ENCODE measurements at places on chromosomes 6 and 20.

GRCh38 chr6:13079096-13079723 is 249.1 kb downstream of the TBC1D7 start:
- DNase-seq: no peak

DNA sequence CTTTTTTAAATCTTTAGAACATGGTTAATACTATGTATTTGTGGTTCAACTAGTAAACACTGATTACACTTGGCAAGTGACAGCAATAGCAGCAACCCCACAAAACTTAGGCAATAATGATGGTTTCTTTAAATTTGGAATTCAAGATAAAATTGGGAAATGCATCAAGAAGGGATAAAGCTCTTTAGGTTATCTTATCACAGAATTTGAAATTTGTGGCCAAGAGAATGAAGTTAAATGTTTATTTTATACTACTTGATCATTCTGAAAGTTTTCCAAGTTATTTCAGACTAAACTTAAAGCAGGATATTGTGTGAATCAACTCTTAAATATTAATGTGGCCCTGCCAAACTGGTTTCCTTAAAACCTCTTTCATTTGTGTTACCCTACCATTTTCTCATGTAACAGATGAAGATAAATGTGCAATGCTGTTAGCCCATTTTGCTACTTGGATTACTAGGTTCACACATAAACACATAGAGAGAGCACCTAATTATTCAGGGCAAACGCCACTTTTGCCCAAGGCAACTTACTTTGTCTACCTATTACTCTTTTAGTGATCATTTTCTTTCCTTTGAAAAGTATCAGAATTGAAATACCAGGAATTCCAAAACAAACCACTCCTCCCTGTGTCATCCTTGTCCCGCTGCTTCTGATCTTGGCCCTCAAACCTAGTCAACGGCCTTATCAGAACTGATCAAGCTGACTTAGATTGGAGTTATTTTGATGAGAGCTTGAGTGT is 186.7 kb upstream of the TENT5A start:
- no peak for DNase-seq

DNA sequence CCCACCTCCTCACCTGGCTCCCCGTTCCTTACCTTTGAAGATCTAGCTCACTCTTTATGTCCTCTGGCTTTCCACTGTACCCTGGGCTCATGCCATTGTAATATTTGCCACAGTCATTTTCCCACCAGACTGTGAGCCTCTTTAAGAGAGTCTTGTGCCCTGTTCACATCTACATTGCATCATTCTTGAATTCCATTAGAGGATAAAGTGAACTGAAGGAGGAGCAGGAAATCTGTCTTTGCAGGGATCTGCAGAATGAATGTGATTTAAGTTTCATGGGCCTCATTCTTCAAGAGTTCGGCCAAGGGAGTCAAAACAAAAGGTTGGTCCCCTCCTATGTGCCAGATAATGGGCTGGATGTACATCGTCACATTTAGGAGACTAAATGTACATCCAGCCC is 272.6 kb upstream of the CITED2 start:
- no peak for DNase-seq

- DNase-seq: peak; percentile 80
These were observed 3.7 kb upstream of the CD2AP start for GRCh38 chr6:47473791-47474346.

DNA sequence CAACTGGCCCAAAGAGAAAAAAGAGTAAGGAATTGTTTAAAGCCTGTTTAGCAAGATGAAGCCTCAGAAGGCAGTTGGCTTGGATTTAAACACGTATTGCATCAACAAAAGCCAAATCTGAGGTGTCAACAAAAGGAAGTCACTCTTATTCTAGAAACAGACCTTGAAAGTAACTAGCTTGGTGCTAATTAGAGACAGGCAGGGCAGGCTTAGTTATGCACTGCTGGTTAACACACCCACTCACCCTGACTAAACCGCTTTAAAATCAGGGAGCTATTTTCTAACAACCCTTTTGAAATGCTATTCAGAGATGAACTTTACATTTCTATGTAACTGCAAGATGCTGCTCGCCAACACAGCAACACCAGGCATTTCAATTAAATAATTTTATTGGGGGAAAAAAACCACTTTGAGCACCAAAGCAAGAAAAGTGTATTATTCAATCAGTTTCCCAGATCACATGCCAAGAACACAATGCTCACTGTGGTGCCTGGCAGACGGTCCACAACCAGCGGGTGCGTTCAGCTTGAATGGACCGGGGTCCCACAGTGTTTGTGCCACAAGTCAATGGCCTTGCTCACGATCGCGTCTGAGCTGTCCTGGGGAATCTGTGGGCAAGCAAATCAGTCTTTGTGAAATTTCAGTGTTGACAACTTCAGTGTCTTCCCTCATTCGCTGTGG is 23.6 kb downstream of the TBC1D7 start:
- no peak for DNase-seq

DNA sequence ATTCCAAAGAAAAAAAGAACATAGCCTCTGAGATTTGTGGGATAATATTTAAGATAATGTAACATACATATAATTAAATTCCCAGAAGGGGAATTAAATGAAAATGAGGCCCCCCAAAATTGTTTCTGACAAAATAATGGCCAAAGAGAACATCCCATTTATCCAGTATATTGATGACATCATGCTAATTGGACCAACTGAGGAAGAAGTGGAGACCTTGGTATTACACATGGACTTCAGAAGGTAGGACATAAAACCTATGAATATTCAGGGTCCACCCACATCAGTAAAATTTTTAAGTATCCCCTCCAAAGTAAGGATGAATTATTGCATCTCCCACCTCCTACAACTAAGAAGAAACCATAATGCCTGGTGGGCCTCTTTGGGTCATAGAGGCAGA is 15.6 kb upstream of the RBM24 start:
- no peak for DNase-seq

DNA sequence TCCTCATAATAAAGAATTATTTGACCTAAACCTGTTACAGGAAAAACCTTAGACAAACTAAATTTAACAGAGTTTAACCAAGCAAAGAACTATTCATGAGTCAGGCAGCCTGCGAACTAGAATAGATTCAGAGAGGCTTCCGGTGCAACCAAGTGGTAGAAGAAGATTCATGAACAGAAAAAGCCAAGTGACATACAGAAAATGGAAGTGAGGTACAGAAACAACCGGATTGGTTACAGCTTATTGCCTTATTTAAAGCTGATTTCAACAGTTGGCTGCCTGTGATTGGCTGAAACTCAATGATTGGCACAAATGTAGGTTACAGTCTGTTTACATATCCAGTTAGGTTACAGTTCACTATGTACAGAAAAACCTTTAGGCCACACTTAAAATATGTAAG is 10.1 kb downstream of the PPP1R3G start:
- no peak for DNase-seq

DNA sequence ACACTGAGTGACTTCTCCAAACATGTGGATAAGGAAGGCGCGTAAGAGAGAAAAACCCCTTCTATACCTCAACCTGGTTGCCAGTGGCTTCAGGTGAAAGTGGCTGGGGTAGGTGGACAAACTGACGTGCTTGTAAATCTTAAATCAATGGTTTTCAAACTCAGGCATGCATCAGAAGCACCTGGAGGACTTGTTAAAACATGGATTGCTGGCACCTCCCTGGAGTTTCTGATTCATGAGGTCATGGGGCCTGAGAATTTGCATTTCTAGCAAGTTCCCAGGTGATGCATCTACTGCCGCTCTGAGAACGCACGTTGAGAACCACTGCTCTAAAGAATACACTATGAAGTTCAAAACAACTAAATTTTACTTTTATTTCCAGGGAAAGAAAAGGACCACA is 31.9 kb upstream of the TAB2 start:
- no peak for DNase-seq

GRCh38 chr6:37630281-37630799 is 67.3 kb downstream of the MDGA1 start:
- DNase-seq: peak; percentile 99

GRCh38 chr6:10409233-10409721 is 5.6 kb downstream of the TFAP2A start:
- DNase-seq: no peak

- DNase-seq: no peak
These were observed 279.7 kb downstream of the CDC5L start for GRCh38 chr6:44667226-44667625.

DNA sequence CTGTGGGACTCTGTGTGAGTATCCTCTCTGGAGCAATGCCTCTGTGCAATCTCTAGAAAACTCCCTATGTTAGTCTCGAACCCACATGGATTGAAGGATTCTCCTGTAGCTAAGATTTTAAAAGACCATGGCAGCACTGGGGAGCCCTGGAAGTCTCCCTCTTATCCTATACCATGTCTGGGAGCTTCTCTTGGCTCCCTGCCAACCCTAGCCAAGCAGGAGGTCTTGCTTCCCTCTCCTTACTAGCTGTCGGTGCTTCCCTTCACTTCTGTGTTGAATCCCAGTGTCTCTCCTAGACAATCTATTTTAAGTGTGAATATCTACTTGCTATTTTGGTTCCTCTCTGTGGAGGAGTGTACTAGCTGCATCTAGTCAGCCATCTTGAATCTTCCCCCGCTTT is 118.8 kb upstream of the NRN1 start:
- no peak for DNase-seq

DNA sequence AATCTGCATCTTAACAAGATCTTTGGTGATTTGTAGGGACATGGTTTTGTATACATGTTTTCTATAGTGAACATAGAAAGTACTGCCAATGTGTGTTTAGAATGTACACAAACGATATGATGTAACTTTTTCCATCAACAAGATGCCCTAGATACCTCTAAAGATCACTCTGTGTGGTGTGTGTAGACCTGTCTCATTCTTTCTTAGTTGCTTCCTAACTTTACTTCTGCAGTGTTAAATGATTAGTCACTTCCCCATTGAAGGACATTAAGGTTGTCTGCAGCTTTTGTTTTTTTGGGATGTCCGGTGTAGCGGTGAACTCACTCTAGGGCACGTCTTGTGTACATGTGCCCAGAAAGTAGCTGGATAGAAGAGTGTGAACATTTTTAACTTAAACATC is 35.9 kb downstream of the CDYL start:
- peak; percentile 90 for DNase-seq

DNA sequence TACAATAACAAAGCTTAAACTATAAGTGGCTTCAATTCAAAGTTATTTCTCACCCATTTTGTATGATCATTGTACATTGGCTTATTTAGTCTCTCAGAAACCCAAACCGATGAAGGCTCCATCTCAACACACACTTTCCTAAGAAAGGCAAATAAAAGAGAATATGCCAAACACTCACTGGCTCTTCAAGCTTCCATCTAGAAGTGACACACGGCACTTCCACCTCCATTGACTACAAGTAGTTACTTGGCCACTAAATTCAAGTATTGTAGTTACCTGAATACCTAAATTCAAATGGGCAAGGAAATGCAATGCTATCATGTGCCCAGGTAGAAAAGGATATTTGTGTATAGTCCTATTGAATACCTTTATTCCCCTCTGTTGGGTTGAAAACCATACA is 170.6 kb downstream of the OGFRL1 start:
- DNase-seq: no peak

DNA sequence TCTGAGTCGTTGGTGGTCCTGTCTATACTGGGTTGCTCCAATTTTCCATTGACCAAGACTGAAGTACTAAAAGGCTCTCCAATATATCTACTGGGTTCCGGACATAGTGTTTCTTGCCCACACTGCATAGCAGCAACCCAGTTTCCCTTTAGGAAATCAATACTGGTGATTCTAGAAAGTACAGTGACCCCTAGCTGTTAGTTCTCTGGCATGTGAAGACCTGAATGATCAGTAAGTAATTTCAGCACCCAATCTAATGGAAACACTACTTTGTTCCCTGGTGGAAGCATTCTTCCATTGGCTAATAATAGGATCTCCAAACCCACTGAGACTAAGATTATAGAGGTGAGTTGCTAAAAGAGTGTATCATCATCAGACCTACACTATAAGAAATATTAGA is 40.8 kb upstream of the STMND1 start:
- no peak for DNase-seq

- DNase-seq: no peak
These were observed 155.2 kb downstream of the SCML4 start for GRCh38 chr6:107668743-107669474.

GRCh38 chr6:139903411-139904157 is 529.1 kb upstream of the CITED2 start:
- DNase-seq: no peak

GRCh38 chr20:22303523-22303922 is 280.8 kb downstream of the FOXA2 start:
- DNase-seq: no peak

GRCh38 chr6:122669868-122670267 is 59.7 kb downstream of the PKIB start:
- no peak for DNase-seq

DNA sequence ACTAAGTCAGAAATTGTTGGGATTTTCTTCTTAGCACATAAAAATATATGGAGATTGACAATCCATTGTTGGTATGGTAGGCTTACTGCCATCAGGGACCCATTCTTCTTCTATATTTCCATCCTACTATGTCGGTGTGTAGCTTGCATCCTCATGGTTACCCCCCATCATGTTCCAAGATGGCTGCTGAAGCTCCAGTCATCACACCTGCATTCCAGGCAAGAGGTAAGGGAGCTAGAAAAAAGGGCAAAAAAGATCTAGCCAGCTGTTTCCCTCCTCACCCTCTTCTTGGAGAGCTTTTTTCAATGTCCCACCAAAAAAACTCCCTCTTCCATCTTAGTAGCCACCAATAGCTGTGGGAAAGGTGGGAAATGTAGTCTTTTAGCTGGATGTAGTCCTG is 13.6 kb downstream of the SLC2A10 start:
- DNase-seq: no peak

DNA sequence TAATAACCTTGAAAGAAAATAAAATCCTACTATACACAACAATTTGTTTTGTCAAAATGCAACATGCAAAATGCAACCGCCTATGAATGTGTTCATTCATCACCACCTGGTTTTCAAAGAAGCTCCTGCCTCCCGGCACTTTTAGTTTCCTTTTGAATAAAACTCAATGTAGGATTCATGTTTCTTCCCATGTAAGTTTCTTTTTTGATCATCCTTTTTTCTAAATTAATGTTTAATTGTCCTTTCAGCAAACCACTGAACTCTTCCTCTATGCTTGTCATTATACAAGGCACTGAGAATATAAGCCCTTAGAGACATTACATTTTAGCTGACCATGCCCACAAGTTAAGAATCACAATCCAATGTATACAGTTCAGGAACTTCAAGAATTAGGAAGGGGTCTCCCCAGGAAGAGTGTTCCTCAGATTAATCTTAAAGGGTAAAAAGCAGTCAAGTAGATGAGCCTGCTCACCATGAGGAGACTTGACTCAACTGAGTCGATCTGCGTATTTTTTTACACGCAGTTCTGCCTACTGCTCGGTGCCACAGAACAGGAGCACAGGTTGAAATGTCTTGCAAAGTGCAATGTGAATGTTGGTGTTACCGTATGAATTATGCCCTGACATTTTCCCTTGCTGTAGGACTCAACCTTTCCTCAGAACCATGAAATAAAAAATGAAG is 7.2 kb upstream of the THEMIS start:
- DNase-seq: no peak

DNA sequence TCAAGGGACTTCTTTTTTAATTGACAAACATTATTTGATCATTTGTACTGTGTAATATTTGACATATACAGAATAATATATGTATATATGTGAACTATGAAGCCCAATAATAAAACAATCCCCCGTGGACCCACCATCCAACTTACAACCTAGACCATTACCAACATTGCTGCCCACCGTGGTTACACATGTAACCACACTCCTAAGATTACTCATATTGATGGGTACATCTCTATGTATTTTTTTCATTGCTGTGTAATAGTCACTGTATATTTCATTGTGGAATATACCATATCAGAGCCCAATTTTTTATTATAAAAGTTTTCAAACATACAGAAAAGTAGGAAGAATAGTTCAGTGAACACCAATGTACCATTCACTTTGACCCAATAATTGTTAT is 94.3 kb downstream of the RTN4IP1 start:
- DNase-seq: no peak

GRCh38 chr6:15254070-15254975 is 8.5 kb downstream of the JARID2 start:
- peak; percentile 42 for DNase-seq

Measured in dermis blood vessel endothelial cell (primary cell).